Esophagus squamous epithelium (tissue), 5 donors: ENCODE measurements at places on chromosomes 2 and 18. TPM values are rescaled to one million over a fixed set of nuclear protein-coding genes. Genes with fewer than 3 reads are reported as not detected.

GRCh38 chr2:169819106-169819505, 5.6 kb downstream of the METTL5 start:
- peaks cover 18% of the 10 kb centered on the region for H3K4me1 ChIP-seq
- H3K27me3 ChIP-seq: no peaks in the 10 kb centered on the region
- H3K27ac ChIP-seq: no peak overlapping the region
- no peak overlapping the region for H3K4me3 ChIP-seq
- DNase-seq: no peak

- DNase-seq: no peak
- H3K27me3 ChIP-seq: no peaks in the 10 kb centered on the region
- H3K27ac ChIP-seq: no peak overlapping the region
- no peaks in the 10 kb centered on the region for H3K36me3 ChIP-seq
- H3K4me1 ChIP-seq: peaks cover 16% of the 10 kb centered on the region
- no peak overlapping the region for H3K4me3 ChIP-seq
These were observed 72.8 kb downstream of the EDAR start for GRCh38 chr2:108916122-108916795.

The KCNIP3 gene
- total RNA-seq: 2.0 TPM

The MYOM1 gene
- 2.5 TPM for total RNA-seq
